ENCODE measurements at places on chromosomes 3 and 15. TPM values are rescaled to one million over a fixed set of nuclear protein-coding genes. Genes with fewer than 3 reads are reported as not detected.

NPAP1 gene
- under 0.01 TPM for total RNA-seq

DNAJA4 gene
- not detected for total RNA-seq

PLAAT1 gene
- 1.2 TPM for total RNA-seq

TMED3 gene
- 97.5 TPM for total RNA-seq

LRRC31 gene
- not detected for total RNA-seq

ROBO2 gene
- total RNA-seq: 2.7 TPM

DUOX1 gene
- total RNA-seq: not detected

HMG20A gene
- 30.0 TPM for total RNA-seq

CHRM5 gene
- total RNA-seq: not detected

CCDC80 gene
- 6.2 TPM for total RNA-seq

MINAR1 gene
- total RNA-seq: 1.1 TPM

IL17RD gene
- 2.0 TPM for total RNA-seq

CNTN4 gene
- total RNA-seq: 5.8 TPM

ZNF860 gene
- total RNA-seq: 3.6 TPM

Measured in A375 (cell line).